ENCODE measurements at places on chromosomes 12 and 14.
A peak's percentile ranks its signal among the peaks of the same experiment; 100 is the strongest.

- DNase-seq, result no peak
These were observed 834.7 kb downstream of the DIO2 start for GRCh38 chr14:79376557-79376956.

DNA sequence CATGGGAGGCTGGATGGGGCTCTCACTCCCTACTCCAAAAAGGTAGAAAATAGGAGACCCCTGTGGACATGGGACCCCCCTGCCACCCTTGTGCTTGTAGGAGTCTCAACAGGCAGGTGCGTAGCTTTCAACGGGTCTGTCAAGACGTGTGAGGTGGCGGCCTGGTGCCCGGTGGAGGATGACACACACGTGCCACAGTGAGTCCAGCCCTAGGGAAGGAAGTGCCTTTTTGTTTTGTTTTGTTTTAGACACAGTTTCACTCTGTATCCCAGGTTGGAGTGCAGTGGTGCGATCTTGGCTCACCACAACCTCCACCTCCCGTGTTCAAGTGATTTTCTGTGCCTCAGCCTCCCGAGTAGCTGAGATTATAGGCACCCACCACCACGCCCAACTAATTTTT, 12.9 kb downstream of the P2RX4 start:
- no peak for DNase-seq

DNA sequence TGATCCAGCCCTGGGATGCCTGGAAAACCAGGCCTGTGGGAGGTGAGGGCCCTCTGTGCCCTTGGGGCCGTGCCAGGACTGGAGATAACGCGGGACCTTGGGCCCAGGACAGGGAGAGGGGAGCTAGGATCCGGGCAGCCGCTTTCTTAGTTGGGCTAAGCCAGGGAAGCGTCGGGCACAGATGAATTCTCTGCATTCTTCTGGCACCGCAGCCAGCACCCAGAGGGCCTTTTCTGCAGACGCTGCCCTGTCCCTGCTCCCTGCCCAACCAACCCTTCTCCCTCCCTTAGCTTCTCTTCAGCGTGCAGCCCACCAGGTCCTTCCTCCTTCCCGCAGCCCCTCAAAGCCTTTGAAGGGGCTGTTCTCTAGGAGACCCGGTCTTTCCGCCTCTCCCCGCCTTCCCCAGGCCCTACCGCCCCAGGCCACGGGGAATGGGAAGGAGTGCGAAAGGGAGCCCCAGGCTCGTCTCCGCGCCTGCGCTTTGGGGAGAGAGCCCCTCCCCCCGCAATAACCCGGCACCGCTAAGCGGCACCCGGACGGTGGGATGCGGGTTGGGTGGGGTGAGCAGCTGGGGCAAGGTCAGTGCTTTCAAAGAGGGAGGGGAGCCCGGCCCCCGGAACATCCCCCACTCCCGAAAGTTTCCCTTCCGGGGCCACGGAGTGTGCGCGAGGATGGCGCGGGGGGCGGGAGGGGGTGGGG, 663 bp downstream of the NCKAP5L start:
- DNase-seq, result peak; percentile 87

DNA sequence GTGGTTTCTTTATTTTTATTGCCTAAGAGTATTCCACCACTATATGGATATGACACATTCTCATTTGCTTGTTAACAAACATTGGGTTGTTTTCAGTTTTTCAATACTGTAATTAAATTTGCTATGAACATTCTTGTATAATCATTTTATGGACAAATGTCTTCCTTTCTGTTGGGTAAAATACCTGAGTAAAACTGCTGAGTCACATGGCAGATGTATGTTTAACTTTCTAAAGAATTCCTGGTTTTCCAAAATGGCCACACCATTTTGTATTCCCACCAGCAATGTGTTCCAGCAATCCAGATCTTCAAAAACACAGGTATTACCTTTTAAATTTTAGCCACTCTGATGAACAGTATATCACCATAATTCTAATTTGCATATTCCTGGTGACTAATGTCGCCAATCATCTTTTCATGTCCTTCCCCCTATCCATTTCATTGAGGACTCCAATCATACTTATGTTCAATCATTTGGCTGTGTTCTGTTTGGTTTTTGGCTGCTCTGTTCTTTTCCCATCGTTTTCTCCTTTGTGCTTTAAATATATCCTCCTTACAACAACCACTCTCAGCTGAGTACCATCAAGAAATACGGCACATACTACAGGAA, 36.0 kb downstream of the CDK17 start:
- DNase-seq, result no peak

DNA sequence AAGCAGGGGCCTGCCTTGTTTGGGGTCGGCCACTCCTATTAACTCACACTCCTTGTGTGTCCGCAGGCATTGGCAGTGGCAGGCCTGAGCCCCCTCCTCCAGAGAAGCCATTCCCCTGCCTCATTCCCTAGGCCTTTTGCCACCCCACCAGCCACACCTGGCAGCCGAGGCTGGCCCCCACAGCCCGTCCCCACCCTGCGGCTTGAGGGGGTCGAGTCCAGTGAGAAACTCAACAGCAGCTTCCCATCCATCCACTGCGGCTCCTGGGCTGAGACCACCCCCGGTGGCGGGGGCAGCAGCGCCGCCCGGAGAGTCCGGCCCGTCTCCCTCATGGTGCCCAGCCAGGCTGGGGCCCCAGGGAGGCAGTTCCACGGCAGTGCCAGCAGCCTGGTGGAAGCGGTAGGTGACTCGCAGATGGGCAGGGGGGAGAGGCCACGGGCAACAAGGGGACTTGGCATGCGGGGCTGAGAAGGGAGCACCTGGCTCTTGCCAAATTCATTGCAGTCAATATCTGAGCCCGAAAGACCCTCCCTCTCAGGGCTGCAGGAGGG, 106.3 kb upstream of the FKBP4 start:
- DNase-seq, result peak; percentile 60

- DNase-seq, result no peak
These were observed 920.9 kb upstream of the LRFN5 start for GRCh38 chr14:40685764-40686163.

DNA sequence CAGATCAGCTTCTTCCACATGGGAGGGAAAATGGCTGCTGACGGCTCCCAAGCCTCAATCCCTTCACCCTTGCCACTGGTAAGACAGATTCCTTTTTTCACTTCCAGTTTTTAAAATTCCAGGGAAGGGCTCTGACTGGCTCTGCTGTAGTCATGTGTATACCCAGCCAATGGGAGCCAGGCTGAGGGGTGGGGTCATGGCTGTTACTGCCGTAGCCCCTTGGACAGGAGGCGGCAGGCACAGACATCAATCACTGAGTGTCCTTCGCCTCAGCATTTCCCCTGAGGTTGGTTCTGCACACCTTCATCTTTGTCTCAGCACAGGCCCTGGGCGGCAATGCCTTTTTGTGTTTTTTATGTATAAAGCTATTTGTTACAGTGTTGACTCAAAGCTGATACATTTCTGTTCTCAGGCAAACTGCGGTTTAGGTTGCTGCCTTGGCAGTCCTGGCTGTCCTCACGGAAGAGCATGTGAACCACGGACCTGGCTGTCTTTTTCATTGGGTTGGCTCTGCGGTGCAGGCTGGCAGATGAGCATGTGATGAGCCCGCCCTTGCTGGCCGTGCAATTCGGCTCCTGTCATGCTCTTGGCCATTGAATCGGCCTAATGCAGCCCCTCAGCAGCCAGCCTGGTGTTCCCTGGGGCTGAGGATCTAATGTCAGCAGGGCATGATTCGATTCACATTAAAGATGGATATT, 74.3 kb downstream of the PPM1A start:
- no peak for DNase-seq

DNA sequence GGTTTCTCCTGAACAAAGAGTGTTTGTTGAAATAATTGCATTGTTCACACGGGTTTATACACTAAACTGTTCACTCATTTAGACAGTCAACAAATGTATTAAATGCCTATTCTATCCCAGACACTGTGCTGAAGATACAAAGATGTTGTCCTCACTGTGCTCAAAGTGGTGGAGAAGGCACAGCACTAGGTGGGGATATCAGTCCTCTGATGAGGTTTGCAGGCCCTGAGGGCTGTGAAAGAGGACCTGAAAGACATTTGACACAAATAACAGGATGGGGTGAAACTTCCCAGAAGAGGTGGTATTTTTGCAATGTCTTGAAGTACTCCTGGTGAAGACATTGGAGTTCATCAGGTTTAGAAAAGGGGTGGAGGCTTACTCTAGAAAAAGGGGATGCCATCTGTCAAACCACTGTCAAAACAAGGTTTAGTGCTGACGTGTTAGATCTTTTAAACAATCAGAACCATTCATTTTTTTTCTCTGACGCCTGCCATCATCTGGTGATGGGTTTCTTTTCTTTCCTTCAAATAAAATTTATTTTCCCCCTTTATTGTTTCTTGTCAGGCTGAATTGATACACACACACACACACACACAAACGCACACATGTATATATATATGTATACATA, 69.5 kb downstream of the ACSS3 start:
- no peak for DNase-seq

Data from left forelimb (tissue), 1 donor.